Tibial nerve (tissue), 4 donors: ENCODE measurements at places on chromosomes 6 and 20. TPM values are rescaled to one million over a fixed set of nuclear protein-coding genes. Genes with fewer than 3 reads are reported as not detected.
A peak's percentile ranks its signal among the peaks of the same experiment; 100 is the strongest.

The SIM1 gene
- not detected for total RNA-seq

The RGS17 gene
- total RNA-seq = 3.3 TPM

The SOBP gene
- total RNA-seq = 7.1 TPM

The DNAH8 gene
- total RNA-seq = not detected

The OVOL2 gene
- total RNA-seq = not detected

The MACROD2 gene
- total RNA-seq = 12.4 TPM

DNA sequence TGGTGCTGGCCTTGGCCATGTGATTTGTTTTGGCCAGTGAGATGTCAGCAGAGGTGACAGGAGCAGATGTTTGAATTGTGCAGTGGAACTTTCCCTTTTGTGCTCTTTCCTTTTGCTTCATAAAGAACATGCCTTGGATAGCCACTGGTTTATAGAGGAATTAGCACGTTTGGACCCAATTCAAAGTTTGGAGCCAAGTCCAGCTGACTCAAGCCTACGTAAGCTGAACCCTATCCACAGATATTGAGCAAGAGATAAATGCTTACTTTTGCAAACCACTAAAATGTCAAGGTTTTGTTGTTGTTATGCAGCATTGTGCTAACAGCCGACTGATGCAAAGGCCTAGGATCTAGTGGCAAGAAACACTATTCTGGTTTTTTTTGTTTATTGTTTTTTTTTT, 230.9 kb upstream of the CITED2 start:
- DNase-seq = peak; percentile 19

DNA sequence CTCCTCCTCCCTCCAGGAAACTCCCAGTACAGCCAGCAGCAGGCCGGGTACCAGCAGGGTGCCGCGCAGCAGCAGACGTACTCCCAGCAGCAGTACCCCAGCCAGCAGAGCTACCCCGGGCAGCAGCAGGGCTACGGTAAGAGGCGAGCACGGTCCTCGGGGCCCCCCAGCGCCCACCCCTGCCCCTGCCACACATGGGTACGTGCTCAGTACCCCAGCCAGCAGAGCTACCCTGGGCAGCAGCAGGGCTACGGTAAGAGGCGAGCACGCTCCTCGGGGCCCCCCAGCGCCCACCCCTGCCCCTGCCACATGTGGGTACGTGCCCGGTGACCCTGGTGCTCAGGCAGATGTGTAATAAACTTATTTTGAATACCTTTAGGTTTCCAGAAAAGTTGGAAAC, 10.2 kb upstream of the MTG2 start:
- no peak for DNase-seq

- no peak for DNase-seq
Observed at GRCh38 chr20:20286061-20286460, 81.8 kb upstream of the INSM1 start.

GRCh38 chr20:16691381-16691780, 38.4 kb upstream of the SNRPB2 start:
- no peak for DNase-seq

GRCh38 chr6:168088161-168089053, 9.4 kb upstream of the FRMD1 start:
- DNase-seq = peak; percentile 15
